ENCODE measurements at places on chromosomes 3 and 15. TPM values are rescaled to one million over a fixed set of nuclear protein-coding genes. Genes with fewer than 3 reads are reported as not detected.

Gene LPCAT4
- total RNA-seq, result 32.4 TPM

Gene ATP10A
- 0.13 TPM for total RNA-seq

Gene ANKRD34C
- total RNA-seq, result not detected

Gene SAMD7
- not detected for total RNA-seq

Gene TRH
- total RNA-seq, result 0.49 TPM
